MM.1S (cell line): ENCODE measurements at places on chromosomes 5 and 9.
A peak's percentile ranks its signal among the peaks of the same experiment; 100 is the strongest.

- peak overlapping the region; percentile 68 for H3K27ac ChIP-seq
- H3K36me3 ChIP-seq, result no peaks in the 10 kb centered on the region
- DNase-seq, result peak; percentile 47
- peak overlapping the region; percentile 62 for H3K4me3 ChIP-seq
- H3K27me3 ChIP-seq, result no peaks in the 10 kb centered on the region
Measured at GRCh38 chr5:81749192-81749560, 1.7 kb downstream of the SSBP2 start.

- peak overlapping the region; percentile 84; the same call in 1 of the 2 replicates for H3K27ac ChIP-seq
- H3K36me3 ChIP-seq, result 0 out of 2 replicates have a peak, but pooled peaks cover 4% of the 10 kb centered on the region
- DNase-seq, result no peak
- no peaks in the 10 kb centered on the region for H3K27me3 ChIP-seq
- H3K4me1 ChIP-seq, result peaks cover 50% of the 10 kb centered on the region
- peak overlapping the region; percentile 17 for H3K4me3 ChIP-seq
Measured at GRCh38 chr9:123175854-123176629, 92.3 kb downstream of the STRBP start.

DNA sequence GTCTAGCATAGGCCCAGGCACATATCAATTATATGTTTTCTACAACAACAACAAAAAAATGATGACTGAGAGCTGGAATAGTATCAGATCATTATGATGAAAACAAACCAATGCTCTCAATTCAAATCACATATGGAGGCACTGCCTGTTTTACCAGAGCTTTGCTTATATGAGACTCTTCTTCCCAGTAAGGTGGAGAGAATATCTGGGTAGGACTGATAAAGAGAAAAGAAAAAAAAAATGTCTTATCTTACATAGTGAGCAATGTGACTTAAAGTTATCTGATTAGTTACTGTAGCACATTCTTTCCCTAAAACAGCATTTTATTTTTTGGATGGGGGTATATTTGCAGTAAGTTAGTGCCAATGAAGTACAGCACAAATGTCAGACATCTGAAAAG is 154.8 kb downstream of the RAB3C start:
- no peak overlapping the region for H3K4me3 ChIP-seq
- H3K36me3 ChIP-seq, result no peaks in the 10 kb centered on the region
- DNase-seq, result no peak
- H3K27ac ChIP-seq, result no peak overlapping the region
- H3K27me3 ChIP-seq, result no peaks in the 10 kb centered on the region

DNA sequence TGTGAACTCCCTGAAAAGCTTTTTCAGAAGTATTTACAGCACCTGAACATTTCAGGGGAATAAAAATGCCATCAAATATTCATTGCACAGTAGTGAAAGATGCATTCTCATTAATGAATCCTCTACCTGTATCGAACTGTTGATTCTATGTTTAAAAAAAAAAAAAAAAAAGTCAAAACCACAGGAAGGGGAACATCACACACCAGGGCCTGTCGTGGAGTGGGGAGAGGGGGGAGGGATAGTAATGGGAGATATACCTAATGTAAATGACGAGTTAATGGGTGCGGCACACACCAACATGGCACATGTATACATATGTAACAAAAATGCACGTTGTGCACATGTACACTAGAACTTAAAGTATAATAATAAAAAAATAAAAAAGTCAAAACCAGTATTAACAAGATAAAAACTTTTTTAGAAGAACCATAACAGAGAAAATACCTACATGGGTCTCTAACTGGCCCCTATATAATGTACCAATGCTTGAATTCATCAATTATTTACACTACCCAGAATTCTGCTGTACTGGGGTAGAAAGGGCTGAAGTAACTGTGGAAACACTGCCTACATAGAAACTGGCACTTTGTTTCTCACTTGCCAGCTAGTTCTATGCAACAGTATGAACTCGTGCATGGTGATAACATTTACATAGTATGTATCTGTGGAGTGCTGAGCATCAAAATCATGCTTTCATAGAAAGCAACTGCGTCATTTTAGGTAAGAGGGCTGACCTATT is 48.9 kb downstream of the GNAQ start:
- no peaks in the 10 kb centered on the region for H3K27me3 ChIP-seq
- no peak overlapping the region for H3K27ac ChIP-seq
- no peak overlapping the region for H3K4me3 ChIP-seq

DNA sequence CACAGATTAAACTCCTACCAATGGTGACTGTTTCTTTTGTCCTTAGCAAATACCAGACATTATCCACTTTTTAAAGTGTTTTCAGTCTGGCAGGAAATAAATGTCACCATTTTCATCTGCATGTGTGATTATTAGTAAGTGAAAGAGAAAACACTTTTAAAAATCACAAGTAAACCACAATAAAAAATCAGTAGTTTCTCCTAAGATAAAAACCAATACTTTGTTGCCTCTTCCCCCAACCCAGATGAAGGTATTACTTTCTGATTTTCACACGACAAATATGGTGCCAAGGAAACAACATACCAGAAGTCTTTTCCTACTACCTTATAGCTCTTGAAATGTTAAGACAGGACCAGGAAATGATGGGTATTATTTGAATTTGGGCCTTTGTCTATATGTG is 11.5 kb upstream of the MAP3K1 start:
- H3K27me3 ChIP-seq, result no peaks in the 10 kb centered on the region
- DNase-seq, result no peak
- no peak overlapping the region for H3K4me3 ChIP-seq
- H3K27ac ChIP-seq, result no peak overlapping the region

- no peak for DNase-seq
- H3K4me1 ChIP-seq, result no peaks in the 10 kb centered on the region
- H3K36me3 ChIP-seq, result no peaks in the 10 kb centered on the region
- H3K27me3 ChIP-seq, result no peaks in the 10 kb centered on the region
- no peak overlapping the region for H3K4me3 ChIP-seq
Measured at GRCh38 chr9:18595597-18595996, 121.6 kb downstream of the ADAMTSL1 start.

DNA sequence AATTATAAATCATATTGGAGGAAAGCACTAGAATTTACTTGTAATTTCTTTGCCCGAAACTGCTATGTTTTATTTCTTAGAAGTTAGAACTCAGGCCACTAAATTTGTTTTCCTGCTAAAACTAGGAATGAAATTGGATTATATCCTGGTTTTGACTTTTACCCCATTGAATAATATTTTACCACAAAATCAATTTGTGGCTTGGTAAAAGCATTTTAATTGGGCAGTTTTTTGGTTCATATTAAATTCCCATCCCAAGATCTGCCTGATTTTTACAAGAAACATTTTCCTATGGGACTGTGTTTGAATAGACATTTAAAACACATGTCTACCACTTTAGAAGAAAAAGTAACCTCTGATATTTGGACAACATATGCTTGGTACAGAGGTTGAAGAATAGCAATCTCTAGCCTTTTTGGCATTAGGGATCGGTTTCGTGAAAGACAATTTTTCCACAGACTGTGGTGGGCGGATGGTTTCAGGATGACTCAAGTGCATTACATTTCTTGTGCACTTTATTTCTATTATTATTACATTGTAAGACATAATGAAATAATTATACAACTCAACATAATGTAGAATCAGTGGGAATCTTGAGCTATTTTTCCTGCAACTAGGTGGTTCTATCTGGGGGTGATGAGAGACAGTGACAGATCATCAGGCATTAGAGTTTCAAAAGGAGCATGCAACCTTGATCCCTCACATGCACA is 565.6 kb downstream of the PRR16 start:
- H3K27me3 ChIP-seq, result no peaks in the 10 kb centered on the region
- H3K36me3 ChIP-seq, result no peaks in the 10 kb centered on the region
- DNase-seq, result no peak

- H3K27ac ChIP-seq, result no peak overlapping the region
- DNase-seq, result no peak
- H3K36me3 ChIP-seq, result no peaks in the 10 kb centered on the region
- no peak overlapping the region for H3K4me3 ChIP-seq
- H3K4me1 ChIP-seq, result peaks cover 25% of the 10 kb centered on the region
Measured at GRCh38 chr5:133900534-133901270, 67.7 kb downstream of the C5orf15 start.

DNA sequence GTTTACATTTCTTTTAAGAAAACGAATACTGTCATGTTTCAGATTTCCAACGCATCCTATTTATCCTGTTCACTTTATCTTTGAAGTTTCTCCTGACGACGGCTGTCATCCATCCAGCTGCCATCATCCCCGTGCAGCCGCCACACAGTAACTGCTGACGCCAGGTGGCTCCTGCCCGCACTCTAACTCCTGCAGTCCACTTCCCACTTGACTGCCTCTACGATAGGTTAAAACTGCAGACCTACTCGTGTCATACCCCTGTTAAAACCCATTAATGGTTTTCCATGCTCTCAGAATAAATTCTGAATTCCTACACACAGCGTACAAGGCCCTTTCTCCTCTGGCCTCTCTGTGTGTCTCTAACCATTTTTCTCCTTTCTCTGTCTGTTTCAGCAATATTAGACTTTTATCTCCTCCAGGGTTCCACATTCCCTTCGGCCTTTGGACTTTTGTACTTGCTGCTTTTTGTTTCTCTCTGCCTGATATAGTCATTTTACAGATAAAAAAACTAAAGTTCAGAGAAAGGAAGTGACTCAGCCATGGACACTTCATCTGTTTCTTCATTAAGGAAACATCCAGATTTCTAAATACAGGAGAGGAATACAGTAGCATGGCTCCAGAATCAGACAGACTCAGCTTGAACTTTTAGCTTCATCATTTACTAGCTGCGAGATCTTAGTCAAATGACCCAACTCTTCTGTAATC is 84.9 kb downstream of the ADAMTS12 start:
- no peaks in the 10 kb centered on the region for H3K27me3 ChIP-seq
- H3K27ac ChIP-seq, result no peak overlapping the region
- no peak for DNase-seq
- no peaks in the 10 kb centered on the region for H3K36me3 ChIP-seq
- no peaks in the 10 kb centered on the region for H3K4me1 ChIP-seq

DNA sequence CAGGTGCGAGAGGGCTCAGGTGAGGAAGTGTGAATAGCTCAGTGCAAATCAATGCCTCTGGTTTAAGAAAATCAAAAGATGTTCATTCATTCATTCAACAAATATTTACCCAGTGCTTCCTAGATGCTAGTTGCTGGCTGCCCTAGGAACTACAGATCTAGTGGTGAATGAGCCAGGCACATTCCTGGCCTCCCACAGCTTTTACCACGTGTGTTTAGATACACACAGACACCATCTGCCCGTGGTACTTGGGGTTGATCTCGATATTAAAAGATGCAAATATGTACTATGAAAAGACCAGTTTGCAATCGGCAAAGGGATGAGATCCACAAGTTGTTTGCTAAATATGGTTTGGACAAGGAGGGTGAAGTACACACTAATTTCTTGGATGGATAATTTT is 78.2 kb downstream of the GTF3C4 start:
- H3K27ac ChIP-seq, result no peak overlapping the region
- no peaks in the 10 kb centered on the region for H3K36me3 ChIP-seq
- DNase-seq, result no peak
- no peaks in the 10 kb centered on the region for H3K4me1 ChIP-seq

DNA sequence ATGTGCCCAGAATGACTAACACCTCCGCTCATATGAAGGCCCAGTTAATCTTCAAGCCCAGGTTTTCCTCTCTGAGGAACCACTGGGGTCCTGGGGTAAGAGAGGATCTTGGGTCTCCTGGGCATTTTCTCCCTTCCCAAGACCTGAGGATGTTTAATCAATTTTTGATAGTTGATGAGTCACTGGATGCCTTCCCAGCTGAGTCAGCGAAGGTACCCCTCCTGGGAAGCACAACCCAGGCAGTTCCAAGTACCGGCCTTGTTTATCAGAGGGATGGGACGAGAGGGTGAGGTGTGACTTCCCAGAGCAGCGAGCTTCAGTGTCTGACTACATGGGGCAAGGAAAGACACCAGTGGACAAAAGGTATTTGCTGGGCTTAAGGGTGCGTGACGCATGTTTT is 119.6 kb upstream of the IL12B start:
- H3K27ac ChIP-seq, result no peak overlapping the region
- no peak for DNase-seq
- no peaks in the 10 kb centered on the region for H3K4me1 ChIP-seq
- H3K27me3 ChIP-seq, result no peaks in the 10 kb centered on the region
- no peak overlapping the region for H3K4me3 ChIP-seq

DNA sequence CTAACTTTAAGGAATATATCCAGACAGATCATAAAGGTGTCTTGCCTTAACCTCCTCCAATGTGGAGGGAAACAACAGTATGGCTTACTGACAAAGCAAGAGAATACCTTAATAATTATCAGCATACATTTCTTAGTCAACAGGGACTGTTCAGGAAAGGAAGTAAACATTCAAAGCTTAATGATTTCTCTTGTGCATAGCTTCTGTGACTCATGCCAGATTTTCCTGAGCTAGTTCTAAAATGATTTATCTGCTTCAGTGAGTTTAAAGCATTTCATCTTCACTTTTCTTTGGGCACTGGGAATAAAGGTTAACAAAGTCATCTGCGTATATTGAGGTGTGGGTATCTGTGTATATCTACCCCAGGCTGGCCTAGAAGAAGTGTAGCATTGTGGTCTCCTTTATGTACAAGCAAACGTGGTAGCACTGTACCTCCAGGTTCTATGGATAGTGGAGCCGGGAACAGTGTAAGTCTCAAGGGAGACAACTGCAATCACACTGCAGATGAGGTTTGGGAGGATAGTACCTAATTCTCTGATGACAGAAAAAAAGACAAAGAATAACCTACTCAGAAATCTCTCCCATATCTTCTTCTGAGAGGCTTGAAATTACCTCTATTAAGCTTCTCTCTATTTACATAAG is 284.1 kb downstream of the HCN1 start:
- H3K27me3 ChIP-seq, result no peaks in the 10 kb centered on the region
- H3K4me3 ChIP-seq, result no peak overlapping the region
- no peaks in the 10 kb centered on the region for H3K4me1 ChIP-seq
- H3K36me3 ChIP-seq, result no peaks in the 10 kb centered on the region
- no peak overlapping the region for H3K27ac ChIP-seq
- no peak for DNase-seq

DNA sequence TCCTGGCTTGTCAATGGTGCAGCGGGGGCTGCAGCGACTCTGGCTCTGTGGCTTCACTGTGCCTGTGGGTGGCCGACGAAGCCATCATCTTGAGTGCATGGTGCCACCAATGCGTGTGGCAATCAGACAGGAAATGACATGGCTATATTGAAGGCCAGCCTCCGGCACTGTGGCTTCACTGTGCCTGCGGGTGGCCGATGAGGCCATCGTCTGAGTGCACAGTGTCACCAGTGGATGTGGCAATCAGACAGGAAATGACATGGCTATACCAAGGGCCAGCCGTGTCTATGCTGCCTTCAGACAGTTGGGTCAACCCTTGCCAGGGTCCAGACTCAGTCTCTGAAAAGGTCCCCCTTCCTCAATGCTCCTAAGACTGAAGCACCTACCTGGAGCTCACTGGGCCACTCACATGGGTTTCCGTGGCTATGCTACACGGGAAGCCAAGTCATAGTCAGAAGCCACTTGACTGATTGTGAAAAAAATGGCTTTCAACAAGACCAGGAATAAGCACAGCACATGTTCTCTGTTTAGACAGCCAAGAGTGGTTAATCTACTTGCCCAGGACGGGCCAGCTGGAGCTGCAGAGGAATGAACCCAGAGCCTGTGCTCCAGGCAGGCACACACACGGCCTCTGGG is 67.5 kb upstream of the S1PR3 start:
- H3K4me1 ChIP-seq, result peaks cover 12% of the 10 kb centered on the region
- DNase-seq, result no peak
- peaks cover 40% of the 10 kb centered on the region for H3K27me3 ChIP-seq
- no peak overlapping the region for H3K4me3 ChIP-seq
- H3K27ac ChIP-seq, result no peak overlapping the region
